ENCODE measurements at places on chromosomes 12 and 14.
A peak's percentile ranks its signal among the peaks of the same experiment; 100 is the strongest.

DNA sequence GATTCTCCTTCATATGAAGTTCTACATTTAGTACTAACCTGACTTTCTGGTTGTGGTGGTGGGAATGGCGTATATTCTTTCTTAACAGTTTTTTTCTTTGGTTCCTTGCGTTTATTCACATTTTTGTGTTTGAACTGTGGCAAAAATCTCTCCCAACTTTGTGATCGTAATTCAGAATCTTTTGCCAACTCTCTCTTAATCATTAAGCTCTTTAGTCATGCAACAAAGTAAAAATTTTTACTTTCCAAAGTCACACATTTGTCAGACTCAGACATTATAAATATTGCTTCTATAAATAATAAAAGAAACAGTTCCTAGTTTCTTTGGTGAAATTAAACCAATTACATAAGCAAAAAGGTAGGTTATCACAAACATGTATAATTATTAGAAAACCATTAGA is 7.5 kb downstream of the KRR1 start:
- no peak for DNase-seq

DNA sequence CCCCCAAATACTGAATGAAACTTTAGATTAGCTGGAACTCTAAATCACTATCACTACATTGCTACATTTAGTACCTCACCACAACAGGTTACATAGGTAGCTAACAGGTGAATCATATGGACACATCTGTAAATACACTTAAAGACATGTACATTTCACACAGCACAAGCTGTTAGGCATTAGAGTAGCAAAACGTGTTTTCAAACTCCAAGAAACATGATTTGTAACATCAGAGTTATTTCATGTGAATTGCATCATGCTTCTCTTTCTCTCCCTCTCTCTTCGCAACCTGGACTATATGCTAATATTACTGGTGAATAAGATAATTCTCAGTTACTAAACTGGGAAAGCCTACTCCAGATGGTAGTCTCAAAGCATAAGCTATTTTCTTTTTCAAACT is 4.3 kb downstream of the SEL1L start:
- no peak for DNase-seq

GRCh38 chr14:95527387-95528002 is 7.4 kb upstream of the GLRX5 start:
- DNase-seq: peak; percentile 54

DNA sequence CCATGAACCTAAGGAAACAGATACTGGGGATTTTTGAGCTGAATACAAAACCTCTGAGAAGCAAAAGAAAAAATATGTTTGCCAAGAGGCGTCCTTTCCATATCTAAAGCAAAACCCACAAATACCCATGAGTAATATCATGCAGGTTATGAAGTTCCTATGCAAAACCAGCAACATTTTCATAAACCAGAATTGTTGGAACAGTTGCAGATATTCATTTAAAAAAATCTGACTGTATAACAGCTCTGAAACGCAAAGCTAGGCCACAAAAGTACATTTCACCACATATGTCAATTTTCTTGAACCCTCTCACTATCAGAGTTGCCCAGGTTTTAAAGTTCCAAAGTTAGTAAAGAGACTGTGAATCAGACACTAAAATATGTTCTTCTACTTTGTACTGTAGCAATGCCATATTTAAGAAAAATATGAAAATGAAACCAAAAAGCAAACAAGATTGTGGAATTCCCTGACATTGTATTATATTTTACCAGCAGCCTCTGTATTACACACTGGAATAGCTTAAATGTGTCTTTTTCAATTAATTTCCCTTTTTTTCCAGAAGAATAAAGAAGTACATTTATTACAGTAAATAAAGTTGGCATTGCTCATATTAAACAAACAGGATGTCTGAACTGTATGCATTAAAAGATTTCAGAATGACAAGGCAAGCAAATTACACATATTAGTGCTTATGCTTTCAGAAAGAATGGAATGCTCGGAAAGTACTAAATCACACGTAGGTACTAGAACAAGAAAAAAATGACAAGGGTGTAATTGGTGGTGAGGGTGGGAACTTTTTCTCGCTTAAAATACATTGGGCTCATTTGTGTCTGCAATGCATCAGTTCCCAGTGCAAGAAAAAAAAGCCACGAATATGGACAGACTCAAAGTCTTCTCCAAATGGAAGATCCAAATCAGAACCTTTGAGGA is 33.6 kb upstream of the HIF1A start:
- no peak for DNase-seq

- DNase-seq: no peak
Measured at GRCh38 chr12:50110127-50110761, 1.8 kb upstream of the COX14 start.

GRCh38 chr14:49396801-49397200 is 189.4 kb downstream of the RPS29 start:
- no peak for DNase-seq

DNA sequence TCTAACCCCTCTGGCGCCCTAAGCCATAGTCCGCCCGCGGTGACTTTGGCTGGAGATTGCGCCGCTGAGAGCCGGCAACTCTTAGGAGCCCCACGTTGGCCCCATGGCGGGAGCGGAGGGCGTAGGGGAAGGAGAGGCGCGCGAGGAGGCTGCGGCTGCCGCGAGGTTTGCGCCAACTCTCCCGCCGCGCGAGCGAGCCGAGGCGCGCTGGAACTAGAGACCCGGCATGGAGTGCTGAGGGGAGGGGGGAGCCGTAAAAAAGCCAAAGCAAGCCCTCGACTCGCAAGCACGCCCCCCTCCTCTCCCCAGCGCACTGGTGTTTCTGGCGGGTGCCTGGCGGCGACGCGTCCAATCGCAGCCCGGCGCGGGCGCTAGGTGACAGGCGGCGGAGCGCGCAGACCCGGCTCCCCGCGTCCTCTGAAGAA is at the start of gene SYT10:
Gene SYT10, minus strand, starts transcription at position 233 of the 425 bp plus-strand sequence. CDS start 297 bp downstream, outside the sequence.
- DNase-seq: no peak

GRCh38 chr12:111894556-111894955 is 52.5 kb downstream of the MAPKAPK5 start:
- DNase-seq: no peak

GRCh38 chr12:125381373-125381772 is 316.1 kb downstream of the AACS start:
- DNase-seq: no peak

GRCh38 chr12:92942905-92943304 is 13.8 kb upstream of the EEA1 start:
- DNase-seq: no peak

GRCh38 chr14:23388996-23389395 is 12.2 kb downstream of the CMTM5 start:
- no peak for DNase-seq

GRCh38 chr14:105446971-105447370 is 27.3 kb downstream of the MTA1 start:
- no peak for DNase-seq

DNA sequence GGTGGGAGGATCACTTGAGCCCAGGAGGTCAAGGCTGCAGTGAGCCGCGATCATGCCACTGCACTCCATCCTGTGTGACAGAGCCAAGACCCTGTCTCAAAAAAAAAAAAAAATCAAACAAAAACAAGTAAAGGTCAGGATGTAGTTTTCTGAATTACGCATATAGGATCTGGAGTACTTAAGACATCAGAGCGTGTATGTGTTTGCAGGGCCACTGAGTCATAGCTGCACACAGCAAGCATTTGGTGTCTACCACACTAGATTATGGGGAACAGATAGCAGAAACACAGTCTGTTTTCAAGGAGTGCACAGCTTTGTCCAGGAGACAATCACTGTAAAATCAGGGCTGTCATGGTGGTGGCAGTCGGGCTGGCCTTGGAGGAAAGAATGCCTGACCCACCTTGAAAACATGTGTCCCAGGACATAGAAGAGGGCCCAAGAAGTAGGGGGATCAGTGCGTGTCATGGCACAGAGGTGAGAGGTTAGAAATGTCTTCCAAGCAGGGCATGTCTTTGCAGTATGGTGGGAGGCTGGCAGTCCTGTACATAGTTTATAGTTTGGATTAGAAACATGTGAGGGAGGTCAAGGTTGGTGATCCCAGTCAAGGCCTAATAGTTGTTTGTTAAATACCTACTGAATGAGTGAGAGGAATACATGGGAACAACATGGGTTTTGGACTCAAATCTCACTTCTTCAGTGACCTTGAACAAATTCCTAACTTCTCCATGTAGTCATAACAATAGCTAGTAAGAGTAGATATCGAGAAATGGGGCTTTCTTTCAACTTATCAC is 23.6 kb upstream of the C12orf71 start:
- DNase-seq: no peak

GRCh38 chr12:5965950-5966383 is 20.9 kb upstream of the ANO2 start:
- DNase-seq: peak; percentile 54

DNA sequence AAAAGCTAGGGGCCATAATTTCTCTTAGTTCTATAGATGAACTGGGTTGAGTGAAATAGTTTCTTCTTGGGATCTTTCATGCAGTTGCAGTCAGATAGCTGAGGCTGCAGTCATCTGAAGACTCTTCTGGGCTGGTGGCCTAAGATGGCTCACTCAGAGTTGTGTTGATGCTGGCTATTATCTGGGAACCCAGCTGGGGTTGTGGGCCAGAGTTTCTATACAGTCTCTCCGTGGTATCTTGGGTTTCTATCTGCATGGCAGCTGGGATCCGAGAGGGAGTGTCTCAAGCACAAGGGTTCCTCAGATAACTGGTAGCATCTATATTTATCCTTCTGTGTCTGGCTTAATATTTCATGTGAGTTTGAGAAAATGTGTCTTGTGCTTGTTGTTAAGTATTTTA is 21.1 kb downstream of the AVPR1A start:
- no peak for DNase-seq

DNA sequence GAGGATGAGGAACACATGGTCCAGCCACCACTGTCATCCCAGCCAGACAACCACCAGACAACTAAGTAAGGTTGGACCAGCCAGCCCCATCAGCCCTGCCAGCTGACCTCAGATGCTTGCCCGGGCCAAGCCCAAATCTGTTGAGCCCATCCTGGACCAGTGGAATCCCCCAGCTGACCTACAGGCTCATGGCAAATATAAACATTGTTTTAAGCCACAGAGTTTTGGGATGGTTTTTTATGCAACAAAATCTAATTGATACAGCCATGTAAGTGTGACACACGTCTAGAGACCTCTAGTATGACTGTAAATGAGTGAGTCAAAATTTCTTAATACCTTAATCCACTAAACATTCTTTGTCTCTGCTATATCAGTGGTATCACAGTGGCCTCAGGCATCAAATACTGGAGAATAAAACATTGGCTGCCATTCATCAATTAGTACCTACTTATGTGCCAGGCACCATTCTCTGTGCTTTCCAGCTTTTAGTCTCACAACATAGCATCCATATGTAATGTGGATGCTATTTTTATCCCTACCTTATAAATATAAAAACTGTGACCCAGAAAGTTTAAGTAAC is 24.2 kb upstream of the NT5DC3 start:
- no peak for DNase-seq

DNA sequence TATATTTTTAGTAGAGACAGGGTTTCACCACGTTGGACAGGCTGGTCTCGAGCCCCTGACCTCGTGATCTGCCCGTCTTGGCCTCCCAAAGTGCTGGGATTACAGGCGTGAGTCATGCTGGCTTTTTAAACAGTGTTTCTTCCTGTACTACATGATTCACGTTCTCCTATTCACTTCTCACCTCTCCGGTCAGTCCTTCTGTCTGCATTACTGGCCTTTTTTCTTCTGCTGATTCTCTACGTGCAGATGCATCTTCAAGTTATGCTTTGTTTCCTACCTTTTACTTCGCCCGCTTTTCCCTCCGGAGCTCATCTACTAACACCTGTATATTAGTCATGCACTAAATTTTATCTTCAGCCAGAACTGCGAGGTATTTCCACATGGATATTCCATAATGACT is 296.2 kb upstream of the FLRT2 start:
- DNase-seq: no peak

GRCh38 chr14:89207925-89208328 is 209.1 kb downstream of the FOXN3 start:
- DNase-seq: no peak

DNA sequence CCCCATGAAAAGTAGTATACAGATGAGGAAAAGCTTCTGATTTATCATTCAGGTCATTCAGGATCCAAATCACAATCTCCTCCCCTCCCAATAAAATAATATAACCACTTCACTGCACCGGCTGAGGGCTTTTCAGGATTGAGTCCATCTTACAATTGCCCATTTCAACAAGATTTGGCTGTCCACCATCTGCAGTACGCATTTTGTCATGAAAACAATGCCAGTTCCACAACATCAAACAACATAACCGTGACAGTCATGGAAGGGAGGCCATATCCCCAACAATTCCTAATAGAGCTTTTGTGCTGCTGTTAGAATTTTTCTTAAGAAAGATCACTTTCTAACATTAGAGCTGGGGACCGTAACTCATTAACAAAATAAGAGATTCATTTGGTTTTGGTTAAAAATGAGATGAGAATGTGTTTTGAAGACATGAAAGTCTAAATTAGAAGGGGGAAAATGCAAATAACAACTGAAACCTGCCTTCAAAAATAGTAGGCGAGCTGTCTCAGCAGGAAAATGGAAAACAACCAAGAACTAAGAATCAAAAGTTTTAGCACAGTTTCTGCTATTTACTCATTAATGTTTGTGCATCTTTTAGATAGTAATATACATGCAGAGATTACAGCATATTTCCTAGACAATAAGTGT is 38.3 kb upstream of the TMTC2 start:
- no peak for DNase-seq

DNA sequence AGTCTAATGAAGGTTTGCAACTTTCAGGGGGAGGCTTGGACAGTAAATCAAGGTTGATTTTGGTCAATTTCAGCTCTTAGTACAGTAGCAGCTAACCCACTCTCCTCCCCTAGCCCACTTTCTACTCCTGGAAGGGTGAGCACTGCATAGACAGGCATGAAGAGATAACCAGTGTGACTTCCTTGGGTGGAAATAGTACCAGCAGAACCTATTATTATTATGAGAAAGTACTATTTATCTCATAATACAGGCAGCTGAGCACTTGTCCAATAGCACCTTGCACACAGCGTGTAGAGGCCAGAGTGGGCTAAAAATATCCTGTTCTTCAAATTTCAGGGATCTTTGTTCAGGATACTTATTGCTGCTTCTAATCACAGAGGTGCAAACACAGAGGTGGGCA is 96.2 kb upstream of the FKBP4 start:
- no peak for DNase-seq

- DNase-seq: no peak
Measured at GRCh38 chr12:34296143-34297041, 274.1 kb downstream of the ALG10 start.
